ENCODE measurements at places on chromosomes 1 and 21.

DNA sequence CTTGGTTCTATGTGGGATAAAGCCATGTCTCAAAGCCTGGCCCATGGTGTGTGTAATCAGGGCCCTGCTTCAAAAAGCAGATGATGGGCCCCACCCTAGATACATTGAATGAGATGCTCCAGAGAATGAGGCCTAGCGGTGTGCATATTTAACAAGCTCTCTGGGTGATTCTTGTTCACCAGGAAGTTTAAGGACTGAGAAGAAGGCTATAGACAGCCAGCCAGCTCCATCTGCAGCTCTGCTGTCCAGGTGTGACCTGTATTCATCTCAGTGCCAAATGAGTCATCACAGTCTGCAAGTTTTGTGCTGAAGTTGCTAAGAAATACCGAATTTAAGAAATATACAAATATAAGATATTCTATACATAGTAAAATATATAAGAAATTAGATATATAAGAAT lies 182.0 kb upstream of the RUNX1 start:
- DNase-seq, result no peak

DNA sequence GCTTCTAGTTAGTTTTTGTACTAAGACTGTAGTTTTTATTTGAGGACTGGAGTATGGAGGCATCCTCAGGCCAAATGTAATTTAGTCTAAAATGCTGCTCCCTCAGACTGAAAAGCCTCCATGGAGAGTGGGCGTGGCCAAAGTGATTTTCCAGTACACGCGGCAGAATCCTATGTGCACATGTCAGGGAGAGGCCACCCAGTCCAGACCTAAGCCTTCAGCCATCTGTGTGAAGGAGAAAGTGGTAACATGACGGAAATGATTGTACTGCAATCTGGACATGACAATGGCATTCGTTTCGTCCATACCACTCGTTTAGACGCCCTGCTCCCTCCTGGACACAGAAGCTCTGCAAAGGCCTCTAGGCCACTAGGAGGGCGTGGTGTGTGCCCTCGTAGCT lies 56.2 kb downstream of the PCP4 start:
- DNase-seq, result no peak

- DNase-seq, result no peak
Measured at GRCh38 chr1:108053270-108054013, 88.5 kb upstream of the VAV3 start.

- no peak for DNase-seq
Measured at GRCh38 chr1:55156608-55157007, 58.6 kb downstream of the USP24 start.

DNA sequence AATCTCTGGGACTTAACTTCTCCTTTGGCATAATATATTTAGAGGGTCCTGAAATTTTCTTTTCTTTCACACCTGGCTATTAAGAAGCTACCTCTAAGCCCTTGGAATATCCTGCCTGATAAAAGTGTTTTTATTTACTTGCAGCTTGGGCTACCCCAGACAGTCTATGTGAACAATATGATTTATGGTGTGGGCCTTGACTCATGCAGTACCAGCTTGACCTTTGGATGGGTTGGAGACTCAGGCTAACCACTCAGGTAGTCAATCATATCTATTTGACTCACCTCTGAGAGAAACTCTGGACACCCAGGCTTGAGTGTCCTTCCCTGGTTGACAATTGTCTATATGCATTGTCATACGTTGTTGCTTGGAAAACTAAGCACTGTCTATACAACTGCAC lies 13.4 kb upstream of the PGBD2 start:
- DNase-seq, result no peak

DNA sequence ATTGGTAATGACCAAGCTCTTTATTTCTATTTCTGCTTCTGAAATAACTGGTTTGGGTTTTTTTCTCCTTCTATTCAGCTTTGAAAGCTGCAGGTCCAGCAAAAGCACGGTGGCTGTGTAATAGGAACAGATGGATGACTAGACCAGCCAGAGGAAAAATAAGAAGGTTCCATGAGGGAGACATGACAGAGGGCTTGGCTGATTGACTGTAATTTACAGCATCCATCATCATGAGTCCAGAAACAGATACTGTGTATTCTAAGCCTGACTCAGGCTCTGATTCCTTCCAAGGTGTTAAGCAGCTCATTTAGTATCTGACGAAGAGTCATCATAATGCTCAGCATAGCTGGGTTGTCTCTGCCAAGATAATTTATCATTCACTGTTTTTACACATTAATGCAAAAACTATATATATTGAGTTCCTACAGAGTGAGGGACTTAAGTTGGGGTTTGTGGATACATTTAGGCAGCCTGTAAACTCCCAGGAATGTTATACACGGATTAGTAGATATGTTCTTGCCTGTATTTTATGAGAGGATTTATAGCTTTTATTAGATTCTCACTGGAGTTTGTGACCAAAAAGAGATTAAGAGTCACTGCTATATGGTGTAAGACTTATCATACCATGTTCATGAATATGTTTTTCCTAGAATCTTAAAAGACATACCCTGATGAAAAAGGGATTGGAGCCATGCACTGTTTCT lies 72.6 kb downstream of the SGIP1 start:
- DNase-seq, result no peak

DNA sequence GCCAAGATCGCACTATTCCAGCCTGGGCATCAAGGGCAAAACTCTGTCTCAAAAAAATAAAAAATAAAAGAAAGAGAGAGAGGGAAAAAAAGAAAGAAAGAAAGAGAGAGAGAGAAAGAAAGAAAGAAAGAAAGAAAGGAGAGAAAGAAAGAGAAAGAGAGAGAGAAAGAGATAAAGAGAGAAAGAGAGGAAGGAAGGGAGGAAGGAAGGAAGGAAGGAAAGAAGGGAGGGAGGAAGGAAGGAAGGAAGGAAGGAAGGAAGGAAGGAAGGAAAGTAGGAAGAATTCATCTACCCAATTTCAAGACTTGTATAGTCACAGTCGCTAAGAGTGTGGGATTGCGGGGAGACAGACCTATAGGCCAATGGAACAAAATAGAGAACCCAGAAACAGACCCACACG lies 290.6 kb downstream of the NPHP4 start:
- DNase-seq, result no peak

- DNase-seq, result no peak
Measured at GRCh38 chr1:2298685-2299084, 70.6 kb downstream of the SKI start.

GRCh38 chr1:207925210-207925609 lies 14.3 kb upstream of the CD34 start:
- no peak for DNase-seq

- DNase-seq, result no peak
Measured at GRCh38 chr1:245121523-245121922, 33.3 kb upstream of the KIF26B start.

DNA sequence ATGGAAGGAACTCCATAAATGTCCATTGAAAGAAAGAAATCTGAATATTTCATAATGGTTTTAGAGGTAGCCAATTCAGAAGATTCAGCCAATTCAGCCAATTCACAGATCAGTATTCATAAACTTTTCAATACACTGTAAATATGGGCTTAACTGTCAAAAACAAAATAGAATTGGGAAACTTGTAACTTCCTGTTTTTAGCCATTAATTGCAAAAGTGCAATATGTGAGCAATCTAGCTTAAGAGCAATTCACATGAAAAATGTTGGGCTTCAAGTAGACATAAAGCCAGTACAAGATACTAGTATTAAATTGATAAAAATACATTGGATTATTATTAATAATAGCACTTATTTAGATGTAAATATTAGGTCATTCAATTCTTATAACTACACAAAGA lies 27.5 kb upstream of the PLPPR4 start:
- DNase-seq, result no peak

DNA sequence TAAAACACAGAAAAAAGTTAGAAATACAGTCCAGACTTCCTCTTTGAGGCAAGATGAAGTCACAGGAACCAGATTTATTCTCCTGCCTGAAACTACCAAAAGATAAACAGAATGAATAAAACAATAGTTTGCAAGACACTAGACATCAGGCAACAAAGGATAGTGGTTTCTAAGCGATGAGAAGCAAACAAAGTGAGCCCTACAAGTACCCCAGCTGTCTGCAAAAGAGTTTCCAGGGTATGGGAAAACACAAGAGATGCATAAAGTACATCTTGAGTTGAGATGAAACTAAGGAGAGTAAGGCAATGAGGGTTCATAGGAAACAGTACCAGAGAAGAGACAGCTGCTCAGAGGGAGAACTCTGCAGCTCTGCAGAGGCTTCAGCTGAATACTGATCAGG lies 83.3 kb upstream of the COL24A1 start:
- DNase-seq, result no peak

DNA sequence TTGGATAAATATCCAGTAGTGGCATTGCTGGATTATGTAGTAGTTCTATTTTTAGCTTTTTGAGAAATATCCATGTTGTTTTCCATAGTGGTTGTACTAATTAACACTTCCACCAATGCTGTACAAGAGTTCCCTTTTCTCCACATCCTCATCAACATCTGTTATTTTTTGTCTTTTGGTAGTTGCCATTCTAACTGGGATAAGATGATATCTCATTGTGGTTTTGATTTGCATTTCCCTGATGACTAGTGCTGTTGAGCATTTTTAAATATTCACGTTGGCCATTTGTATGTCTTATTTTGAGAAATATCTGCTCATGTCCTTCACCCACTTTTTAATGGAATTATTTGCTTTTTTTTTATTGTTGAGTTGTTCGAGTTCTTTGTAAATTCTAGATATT lies 183.9 kb downstream of the PTPRU start:
- no peak for DNase-seq

DNA sequence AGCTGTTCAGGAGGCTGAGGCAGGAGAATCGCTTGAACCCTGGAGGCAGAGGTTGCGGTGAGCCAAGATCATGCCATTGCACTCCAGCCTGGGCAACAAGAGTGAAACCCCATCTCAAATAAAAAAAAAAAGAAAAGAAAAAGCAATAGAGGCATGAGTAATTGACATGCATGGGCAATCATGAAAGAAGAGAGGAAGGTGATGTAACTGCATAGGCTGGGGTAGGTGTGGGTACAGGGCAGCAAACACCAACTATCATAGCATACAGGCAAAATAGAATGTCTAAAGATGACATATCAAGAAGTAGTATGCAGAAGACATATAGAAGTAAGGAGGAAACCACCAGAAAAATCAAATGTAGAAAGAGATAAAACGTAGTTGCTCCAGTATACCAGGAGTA lies 19.0 kb upstream of the MGST3 start:
- DNase-seq, result no peak

DNA sequence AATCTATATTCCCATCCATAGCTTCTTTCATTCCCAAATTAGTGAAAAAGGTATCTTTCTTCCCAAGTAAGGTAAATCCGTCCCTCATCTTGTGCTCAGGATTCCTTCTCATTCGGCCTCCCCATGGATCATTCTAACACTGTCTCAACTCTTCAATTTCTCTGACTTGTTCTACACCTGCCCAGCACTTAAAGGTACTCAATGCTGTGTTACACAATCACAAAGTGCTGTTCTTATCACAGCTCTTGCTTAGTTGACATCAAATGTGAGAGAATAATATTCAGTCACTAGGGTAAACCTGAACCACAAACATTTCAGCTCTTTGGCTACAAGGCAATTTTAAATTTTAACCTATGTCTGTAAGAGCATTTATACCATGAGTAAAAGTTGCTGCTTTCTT lies 94.8 kb downstream of the DIRAS3 start:
- DNase-seq, result no peak

DNA sequence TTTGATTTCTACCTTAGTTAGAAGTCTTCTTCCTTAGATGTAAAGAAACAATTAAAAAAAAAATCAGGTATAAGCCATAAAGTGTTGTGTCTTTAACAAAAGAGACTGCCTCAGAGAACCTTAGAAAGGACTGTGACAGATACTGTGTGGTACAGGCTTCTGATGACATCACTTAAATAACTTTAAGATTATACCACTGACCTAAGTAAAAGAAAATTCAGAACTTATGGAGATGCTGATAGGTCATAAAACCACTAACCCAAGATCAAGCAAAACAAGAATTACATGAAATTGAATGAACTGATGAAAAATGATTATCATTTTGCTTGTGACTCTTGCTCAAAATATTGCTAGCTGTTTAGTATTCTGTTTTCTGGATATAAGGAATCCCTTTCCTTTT lies 220.8 kb downstream of the NRIP1 start:
- no peak for DNase-seq

- DNase-seq, result no peak
Measured at GRCh38 chr1:110452330-110452729, 1.4 kb downstream of the PROK1 start.

GRCh38 chr1:212488436-212489283 lies 55.9 kb downstream of the NENF start:
- DNase-seq, result no peak

DNA sequence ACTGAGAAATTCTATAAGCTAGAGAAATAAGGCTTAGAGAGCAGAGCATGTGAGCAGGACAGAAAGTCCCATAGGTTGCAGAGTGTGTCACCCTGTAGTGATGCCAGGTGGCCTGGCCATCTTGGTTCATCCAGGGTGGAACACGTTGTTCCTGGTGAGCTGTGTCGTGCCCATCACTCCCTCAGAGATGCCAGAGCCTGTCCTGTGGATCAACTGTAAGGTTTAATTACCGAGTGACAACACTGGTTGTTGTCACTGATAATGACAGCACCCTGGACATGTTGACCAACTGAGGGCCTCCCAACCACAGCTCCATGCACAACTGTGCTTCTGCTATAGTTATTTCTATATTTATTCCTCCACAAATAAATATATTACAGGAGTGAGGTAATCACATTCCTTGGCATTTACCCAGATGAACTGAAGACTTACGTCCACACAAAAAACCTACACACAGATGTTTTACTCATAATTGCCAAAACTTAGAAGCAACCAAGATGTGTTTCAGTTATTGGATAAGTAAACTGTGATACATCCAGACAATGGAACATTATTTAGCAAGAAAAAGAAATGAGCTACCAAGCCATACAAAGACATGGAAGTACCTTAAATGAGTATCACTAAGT lies 6.2 kb downstream of the C1orf198 start:
- DNase-seq, result no peak

GRCh38 chr1:47147047-47147785 lies 10.0 kb downstream of the CYP4A22 start:
- no peak for DNase-seq

- DNase-seq, result no peak
Measured at GRCh38 chr21:44771896-44772525, 29.6 kb downstream of the UBE2G2 start.

DNA sequence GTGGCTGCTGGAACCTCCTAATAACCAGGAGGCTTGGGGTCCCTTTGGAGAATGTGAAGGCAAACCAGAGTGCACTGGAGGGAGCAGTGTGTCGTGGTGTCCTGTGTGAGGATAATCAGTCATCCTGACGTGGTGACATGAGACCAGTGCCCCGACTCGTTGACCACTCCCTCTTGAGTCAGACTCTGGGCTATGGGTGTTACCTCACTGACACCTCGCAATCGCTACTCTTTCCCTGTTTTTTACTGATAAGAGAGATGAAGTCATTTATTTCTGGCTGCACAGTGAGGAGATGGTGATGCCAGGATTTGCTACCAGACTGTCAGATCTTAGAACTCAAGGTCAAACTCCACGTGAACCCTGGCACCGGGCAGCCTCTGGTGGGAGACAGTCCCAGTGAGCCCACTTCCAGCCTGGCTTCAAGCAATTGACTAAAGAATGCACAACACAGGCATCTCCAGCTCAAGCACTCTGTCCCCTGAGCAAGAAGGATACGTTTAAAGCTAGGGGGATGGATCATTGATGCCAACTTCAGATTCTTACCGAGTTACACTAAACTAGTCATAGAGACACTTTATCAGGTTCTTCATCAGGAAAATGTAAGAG lies 30.3 kb downstream of the UBASH3A start:
- no peak for DNase-seq

- DNase-seq, result no peak
Measured at GRCh38 chr1:157113631-157114030, 14.0 kb upstream of the ETV3L start.

- DNase-seq, result no peak
Measured at GRCh38 chr1:46401964-46402626, 8.0 kb downstream of the FAAH start.
